G401 (cell line): ENCODE measurements at places on chromosomes 1 and 21. TPM values are rescaled to one million over a fixed set of nuclear protein-coding genes. Genes with fewer than 3 reads are reported as not detected.

Gene HUNK
- 0.06 and 0.07 TPM in 2 replicates for total RNA-seq

Gene RGS1
- total RNA-seq = 74.0 and 79.0 TPM in 2 replicates

Gene CHAF1B
- total RNA-seq = 8.6 and 18.1 TPM in 2 replicates

Gene CALML6
- total RNA-seq = not detected in 2 replicates

Gene FAM110D
- total RNA-seq = 3.5 and 5.1 TPM in 2 replicates

Gene FOXO6
- total RNA-seq = 0.51 and 1.5 TPM in 2 replicates

Gene SF3B4
- total RNA-seq = 20.3 and 23.3 TPM in 2 replicates

Gene AMY1B
- total RNA-seq = not detected in 2 replicates

Gene CHRM3
- not detected in 2 replicates for total RNA-seq

- no peak for DNase-seq
Observed at GRCh38 chr21:18467715-18468114, 64.1 kb upstream of the TMPRSS15 start.

DNA sequence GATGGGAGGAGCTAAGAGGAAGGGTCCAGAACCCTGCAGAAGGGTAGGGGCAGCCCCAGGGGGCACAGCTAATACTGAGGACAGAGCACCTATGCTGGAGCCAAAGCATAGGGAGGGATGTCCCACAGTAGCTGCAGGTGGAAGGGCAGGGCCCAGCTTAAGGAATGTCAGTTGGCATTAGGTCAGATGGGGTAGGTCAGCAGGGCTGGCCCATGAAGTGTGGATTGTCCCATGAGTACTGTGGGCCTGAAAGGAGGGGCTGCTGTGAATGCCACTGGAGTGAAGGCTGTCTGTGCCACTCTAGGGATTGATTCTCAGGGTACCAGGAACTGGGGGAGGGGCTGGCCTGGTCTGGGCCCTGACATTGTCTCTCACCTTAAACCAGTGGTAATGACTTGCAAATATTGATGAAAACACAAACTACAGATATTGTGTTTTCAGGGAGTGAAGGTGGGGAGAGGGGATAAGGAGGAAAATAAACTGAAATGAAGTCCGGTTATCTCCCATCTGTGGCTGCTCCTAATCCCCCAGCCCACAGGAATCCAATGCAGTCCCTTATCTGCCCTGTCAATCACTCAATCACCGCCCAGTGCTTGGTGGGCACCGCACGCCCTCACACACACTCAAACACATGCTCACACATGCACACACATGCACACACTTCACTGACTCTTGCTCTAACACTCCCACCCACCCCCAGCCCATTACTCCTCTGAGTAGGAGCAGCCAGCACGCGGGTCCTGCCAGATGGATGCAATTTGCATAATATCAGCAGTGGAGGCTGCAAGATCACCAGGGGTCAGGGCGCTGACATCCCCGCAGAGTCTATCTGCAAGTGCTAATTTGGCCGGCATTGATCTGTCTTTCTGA lies 27.8 kb downstream of the DMAP1 start:
- no peak for DNase-seq

GRCh38 chr1:66553846-66554245 lies 19.9 kb downstream of the SGIP1 start:
- no peak for DNase-seq

DNA sequence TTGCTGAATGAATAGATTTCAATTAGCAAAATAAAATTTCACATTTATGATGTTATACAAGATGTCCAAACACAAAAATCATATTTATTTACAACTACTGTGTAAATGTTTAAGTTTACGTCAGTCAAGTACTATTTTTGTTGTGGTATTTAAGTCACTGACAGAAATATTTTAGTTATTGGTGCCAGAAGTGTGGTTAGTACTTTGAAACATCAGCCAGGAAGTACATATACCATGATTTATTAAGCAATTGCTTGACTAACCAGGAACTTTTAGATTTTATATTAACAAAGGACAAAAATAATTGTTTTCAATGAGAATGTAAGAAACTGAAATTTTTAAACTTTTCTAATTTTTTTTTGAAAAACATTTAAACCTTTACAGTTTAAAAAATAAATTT lies 2.4 kb upstream of the FCRL4 start:
- no peak for DNase-seq

DNA sequence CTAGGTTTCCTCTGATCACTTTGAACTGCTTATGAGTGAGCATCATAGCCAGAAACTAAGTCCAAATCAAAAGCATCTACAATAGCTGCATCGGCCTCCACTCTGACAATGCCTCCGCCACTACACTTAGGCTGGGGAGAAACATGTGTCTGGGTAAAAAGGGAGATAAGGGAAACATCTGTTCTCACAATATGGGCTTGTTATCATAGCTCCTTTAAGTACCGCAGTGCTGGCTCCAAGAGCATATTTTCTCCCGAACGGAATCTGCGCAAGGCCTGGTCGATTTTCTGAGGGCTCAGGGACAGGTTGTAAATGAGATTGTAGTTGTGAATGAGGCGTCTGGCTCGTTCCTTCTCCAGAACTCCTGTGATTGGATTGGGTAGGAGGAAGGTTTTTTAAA lies 63.9 kb upstream of the CYP2J2 start:
- DNase-seq = no peak

- DNase-seq = no peak
Observed at GRCh38 chr1:30286988-30287839, 436.2 kb downstream of the MATN1 start.

- no peak for DNase-seq
Observed at GRCh38 chr1:117669572-117669971, 63.7 kb downstream of the TENT5C start.

DNA sequence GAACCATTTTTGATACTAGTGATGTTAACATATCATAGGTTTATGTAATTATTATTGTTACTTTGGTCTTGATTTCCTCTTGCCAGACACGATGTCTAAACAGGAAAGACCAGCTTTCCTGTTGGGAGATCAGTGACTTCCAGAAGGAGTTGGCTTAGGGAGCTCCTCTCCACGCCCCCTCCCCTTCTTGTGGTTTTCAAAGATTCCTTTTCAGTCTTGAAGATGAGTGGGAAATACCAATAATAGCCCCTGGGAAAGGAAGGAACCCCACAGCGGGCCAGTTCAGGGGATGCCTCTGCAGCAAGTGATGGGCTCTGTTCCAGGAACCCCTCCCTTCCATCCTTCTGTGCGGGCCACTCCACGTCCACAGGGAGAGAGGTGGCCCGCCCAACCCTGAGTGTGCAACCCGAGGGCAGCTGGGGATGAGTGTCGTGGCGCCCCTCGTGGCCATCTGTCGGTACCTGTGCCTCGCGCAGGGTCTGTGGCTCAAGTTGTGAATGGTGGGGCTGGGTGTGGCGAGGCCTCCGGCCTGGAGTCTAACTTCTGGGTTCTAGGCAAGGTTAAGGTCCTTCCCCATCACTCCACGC lies 65.7 kb downstream of the TLR5 start:
- DNase-seq = no peak

- no peak for DNase-seq
Observed at GRCh38 chr1:187655104-187655503, 826.4 kb downstream of the PLA2G4A start.

DNA sequence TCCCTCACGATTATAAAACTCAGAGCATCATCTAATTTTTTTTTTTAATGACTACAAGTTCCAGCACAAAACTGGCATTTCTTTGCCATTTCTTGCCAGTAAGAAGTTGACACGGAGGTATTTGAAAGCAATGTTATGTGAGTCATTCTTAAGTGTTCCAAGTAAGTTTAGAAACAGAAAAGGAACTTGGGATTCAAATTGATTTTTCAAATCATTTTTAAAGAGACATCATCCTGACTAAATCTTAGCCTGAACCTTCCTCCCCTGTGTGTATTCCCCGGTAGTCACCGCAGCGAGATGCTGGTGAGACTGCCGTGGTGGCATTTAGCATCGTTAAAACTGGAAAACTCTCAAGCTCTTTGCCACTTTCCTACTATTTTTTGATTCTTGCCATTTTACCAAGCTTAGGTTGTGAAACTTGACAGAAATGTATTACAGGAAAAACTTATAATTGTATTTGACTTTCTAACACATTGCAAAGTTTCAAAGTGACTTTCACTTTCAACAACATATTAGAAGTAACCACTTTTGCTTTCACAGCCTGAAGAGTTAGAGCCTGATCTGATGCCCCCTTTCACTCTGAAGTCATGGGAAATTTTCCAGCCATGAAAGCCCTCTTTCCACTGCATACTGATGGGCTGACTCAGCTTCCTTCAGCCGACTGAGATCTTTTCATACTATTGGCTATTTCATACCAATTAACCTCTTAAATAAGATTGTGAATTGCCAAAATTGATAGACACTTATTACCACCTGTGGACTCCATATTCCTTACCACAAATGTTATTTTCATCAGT lies 61.4 kb downstream of the OLFML2B start:
- no peak for DNase-seq

GRCh38 chr1:104636581-104636980 lies 886.9 kb downstream of the AMY1C start:
- DNase-seq = no peak

GRCh38 chr1:179881642-179882252 lies 338 bp upstream of the TOR1AIP1 start:
- DNase-seq = peak; percentile 96

DNA sequence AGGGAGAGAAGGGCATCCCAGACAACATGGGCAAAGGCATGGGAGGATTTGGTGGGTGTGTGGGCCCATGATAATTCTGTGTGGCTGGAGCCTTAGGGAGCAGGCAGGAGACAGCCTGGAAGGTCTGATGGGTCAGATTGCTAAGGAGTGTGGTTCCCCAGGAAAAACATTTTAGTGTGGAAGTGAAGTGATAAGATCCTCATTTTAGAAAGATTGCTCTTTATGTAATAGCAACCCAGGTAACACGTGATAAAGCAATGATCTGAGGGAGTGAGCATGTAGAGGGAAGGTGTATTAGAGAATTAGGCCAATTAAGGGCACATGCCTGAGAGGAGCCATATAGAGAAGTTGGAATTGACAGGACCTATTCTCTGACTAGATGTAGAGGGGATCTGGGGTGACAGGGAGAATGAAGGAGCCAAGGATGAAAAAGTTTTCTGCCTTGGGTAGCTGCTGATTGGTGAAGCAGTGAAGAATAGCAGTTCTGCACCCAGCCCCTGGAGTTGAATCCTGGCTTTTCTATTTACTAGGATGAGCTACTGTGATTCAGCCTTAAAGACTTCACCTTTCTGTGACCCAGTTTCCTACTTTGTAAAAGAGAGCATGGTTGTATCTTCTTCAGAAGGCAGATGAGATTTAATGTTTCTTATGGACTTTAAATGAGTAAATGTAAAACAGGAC lies 18.7 kb upstream of the SLAMF6 start:
- DNase-seq = no peak

GRCh38 chr1:222462601-222463000 lies 85.3 kb downstream of the HHIPL2 start:
- DNase-seq = no peak

- no peak for DNase-seq
Observed at GRCh38 chr1:215114154-215114933, 31.8 kb downstream of the KCNK2 start.

GRCh38 chr1:84540759-84541158 lies 33.5 kb downstream of the CTBS start:
- DNase-seq = no peak

- DNase-seq = peak; percentile 35
Observed at GRCh38 chr1:51627672-51628071, 10.8 kb downstream of the OSBPL9 start.

DNA sequence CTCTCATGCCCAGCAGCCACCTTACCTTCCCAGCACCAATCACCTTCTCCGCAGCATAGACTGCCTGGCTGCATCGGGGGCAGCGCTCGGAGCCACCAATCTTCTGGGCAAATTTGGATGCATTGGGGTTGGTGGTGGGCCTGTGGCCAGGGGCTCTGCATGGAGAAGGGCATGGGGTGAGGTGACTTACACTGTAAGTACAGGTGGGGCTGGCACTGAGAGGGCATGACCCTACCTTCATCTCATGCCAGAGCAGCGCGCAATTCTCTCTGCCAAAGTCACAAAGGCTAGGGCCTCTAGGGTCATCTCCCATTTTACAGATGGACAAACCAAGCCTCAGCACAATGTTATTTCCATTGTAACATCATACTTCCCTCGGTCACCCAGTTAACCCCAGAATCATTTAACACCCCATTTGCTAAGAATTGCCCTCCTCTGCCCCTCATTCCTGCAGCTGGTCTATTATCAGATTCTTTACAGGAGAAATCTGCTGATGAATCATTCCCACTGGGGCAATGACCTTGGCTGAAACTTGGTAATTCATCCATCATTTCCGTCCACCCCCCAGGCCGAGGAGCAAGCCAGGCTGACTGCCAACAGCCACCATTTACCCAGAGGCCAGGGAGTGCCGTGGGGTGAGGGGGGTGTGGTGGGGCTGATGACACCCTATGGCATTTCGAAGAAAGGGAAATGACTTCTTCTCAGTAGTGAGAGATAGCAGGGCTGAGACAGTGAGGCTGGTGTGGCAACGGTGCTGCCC lies 17.9 kb downstream of the CSRP1 start:
- DNase-seq = no peak

DNA sequence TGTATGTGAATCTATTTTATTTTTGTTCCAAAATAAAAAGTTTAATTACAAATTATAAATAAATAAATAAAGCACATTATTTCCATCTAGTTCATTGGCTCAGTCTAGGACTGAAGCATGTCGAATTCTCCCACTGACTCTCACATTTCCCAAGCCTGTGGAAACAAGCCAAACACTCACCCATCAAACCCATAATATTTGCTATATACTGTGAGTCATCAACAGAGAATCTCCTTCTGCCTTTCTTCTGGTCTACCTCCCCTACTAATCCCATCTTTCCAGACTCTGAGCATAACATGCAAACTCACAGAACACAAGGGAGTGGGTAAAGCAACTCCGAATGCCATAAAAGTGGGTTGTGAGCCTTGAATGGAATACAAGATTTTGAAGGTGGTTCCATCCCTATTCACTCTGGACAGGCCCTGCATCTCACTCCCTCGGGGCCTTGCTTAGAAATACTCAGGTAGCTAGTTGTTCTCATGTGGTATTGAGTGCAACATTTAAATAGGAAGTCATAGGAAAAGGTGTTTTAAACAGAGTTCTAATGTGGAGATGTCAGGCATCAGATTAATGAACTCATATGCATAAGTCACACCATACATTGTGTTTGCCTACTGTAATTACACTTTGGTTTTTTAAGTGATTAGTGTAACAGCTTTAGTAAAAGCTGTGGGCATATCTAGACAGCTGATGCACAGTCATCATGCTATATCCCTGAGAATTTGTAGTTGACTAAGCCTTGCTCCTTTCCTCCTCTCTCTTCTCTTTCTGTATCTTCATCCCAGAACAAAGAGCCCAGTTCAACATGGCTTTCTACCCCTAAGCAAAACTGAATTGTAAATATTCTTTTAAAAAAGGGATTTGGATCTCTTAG lies 47.0 kb downstream of the F5 start:
- no peak for DNase-seq
